Right ventricle myocardium superior (tissue), 1 donor: ENCODE measurements at places on chromosomes 13 and 19. TPM values are rescaled to one million over a fixed set of nuclear protein-coding genes. Genes with fewer than 3 reads are reported as not detected.

Gene IGSF23
- total RNA-seq = not detected

Gene MATK
- 0.24 TPM for total RNA-seq

Gene CCDC169
- 0.08 TPM for total RNA-seq

Gene RB1
- total RNA-seq = 24.4 TPM

Gene ZNF844
- total RNA-seq = 12.4 TPM

Gene RDH8
- not detected for total RNA-seq

Gene OVOL3
- total RNA-seq = not detected

Gene SIAH3
- not detected for total RNA-seq

Gene DHPS
- total RNA-seq = 42.9 TPM

Gene B3GLCT
- total RNA-seq = 14.6 TPM

Gene SELENOV
- total RNA-seq = not detected

Gene ZNF587B
- 6.3 TPM for total RNA-seq

Gene PLK5
- total RNA-seq = not detected

Gene PTH2
- total RNA-seq = not detected

Gene DIAPH3
- 0.32 TPM for total RNA-seq

Gene ZNF729
- not detected for total RNA-seq

Gene ZNF506
- 8.1 TPM for total RNA-seq

Gene SLC25A30
- 142 TPM for total RNA-seq

Gene HS6ST3
- total RNA-seq = 0.56 TPM

Gene ZNF600
- 2.6 TPM for total RNA-seq

Gene CEACAM8
- total RNA-seq = not detected

Gene ZNF69
- total RNA-seq = 4.7 TPM

Gene ICAM4
- 0.46 TPM for total RNA-seq

Gene KLF1
- total RNA-seq = not detected

Gene PTGER1
- total RNA-seq = not detected

Gene AP1M1
- 35.6 TPM for total RNA-seq

Gene TPTE2
- total RNA-seq = not detected

Gene AP2S1
- 78.0 TPM for total RNA-seq

Gene PCDH9
- total RNA-seq = 10.0 TPM

Gene CYP2A7
- total RNA-seq = not detected

Gene LILRA1
- 0.48 TPM for total RNA-seq

Gene TRPC4
- 2.3 TPM for total RNA-seq

Gene ZSWIM4
- 2.7 TPM for total RNA-seq

Gene KLK7
- not detected for total RNA-seq

Gene ZNF470
- 2.6 TPM for total RNA-seq

Gene ZNF730
- total RNA-seq = not detected

Gene URAD
- total RNA-seq = not detected

Gene ZNF429
- total RNA-seq = 6.4 TPM

Gene KISS1R
- not detected for total RNA-seq

Gene TICAM1
- total RNA-seq = 7.4 TPM

Gene SPACA4
- total RNA-seq = not detected

Gene MEDAG
- total RNA-seq = 5.4 TPM
